Non-pigmented ciliary epithelial cell (primary cell): ENCODE measurements at places on chromosomes 1 and 21.

DNA sequence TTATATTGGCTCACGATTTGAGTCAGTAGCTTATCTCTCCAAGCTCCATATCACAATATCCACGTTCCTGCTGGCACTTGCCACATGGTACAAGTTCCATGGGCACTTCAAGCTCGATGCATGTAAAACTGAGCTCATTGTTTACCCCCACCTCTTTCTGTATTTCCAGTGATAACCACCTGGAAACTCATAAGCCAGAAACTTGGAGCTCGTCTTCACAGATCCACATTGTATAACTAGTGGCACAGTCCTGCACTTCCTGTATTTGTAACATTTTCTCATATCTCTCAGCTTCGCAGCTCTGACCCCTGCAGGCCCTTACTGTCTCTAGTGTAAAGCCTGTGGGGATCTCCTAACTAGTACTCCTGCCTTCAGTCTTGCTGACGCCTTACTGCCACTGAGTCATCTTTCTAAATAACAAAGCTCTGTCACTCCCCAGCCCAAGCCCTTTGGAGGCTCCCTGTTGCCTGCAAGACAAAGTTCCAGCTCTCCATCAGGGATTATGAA is 6.5 kb upstream of the C2CD4D start:
- peak; percentile 20 for DNase-seq

GRCh38 chr1:224860488-224861338 is 68.8 kb upstream of the DNAH14 start:
- DNase-seq = no peak

DNA sequence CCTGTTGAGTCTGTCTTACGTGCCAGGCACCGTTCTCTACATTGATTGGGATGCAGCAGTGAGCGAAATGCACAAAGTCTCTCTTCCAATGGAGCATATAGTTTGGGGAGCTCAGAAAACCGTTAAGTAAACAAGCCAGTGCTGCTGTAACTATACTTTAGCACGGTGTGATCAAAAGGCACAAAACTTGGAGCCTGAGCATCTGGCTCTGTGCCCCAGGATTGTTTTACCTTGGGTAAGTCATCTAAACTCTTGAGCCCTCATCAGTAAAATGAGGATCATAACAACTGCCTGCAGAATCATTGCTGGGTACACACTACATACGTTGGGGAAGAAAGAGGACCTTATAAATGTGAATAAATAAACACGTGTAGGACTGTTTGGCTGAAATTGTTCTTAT is 1.8 kb downstream of the HHIPL2 start:
- no peak for DNase-seq

- no peak for DNase-seq
Observed at GRCh38 chr1:54331843-54332463, 74.2 kb downstream of the SSBP3 start.

DNA sequence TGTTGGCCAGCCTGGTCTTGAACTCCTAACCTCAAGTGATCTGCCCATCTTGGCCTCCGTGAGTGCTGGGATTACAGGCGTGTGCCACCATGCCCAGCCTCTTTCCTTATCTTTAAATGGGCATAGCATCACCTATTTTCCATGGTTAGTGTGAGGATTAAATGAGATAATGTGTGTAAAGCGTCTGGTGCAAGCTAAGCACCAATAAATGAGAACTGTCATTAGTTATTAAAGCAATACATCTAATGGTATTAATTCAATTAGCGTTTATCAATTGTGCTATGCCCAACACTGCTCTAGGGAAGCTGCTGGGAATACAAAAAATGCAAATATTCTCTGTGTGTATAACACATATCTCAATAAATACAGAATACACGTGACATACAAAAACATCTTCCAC is 10.0 kb downstream of the EXOC8 start:
- no peak for DNase-seq

DNA sequence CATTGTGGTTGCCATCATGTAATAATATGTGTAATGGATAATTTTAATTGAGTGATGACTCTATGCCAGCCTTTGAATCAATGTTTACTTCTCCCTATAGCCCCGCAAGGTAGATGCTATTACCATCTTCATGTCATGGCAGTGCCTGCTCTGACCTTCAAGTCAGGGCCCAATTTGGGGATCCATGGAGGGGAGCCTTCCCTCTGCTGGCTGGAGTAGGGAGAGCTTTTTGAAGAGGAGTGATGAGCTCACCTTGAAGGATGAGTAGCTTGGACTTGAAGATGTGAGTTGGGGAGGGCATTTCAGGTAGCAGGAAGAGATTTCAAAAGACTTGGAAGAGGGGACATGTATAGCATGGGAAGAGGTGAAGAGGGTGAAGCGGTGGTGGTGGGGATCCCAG is 189.2 kb downstream of the FOXD2 start:
- DNase-seq = no peak

DNA sequence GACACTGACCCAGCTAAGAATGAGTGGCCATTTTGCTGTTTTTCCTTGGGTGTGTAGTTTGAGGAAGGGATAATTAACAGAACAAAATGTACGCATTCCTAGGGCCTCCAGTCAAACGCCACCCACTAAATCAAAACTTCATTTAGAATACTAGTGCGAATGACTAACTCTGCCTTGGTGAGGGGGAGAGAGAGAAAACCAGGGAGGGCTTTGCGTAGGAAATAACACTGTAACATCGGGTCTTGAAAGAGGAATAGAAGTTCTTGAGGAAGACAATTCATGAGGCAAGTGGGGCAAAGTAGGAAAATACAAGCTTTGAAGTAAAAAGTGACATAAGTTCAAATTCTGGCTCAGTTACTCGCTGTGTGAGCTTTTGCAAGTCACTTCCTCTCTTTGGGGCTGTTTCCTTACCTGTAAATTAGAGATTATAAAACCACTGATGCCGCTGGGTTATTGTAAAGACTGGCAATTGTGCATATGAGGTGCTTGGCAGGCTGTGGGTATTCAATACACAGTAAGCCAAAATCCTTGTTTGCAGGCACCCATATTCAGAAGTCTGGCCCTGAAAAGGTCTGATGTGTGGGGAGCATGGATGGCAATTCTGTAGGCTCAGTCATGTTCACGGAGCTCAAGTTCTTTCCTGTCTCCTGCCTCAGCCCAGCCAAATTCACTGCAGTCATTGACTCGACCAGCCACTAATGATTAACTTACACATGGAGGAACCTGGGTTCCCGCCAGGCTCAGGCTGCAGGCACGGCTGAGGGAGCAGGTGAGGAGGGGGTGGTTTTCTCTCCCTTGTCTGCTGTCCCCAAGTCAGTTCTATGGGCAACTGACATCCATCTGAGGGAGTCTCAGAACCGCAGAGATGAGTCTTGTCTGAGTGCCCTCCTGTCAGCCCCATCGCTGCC is 140.3 kb upstream of the CSF3R start:
- no peak for DNase-seq

DNA sequence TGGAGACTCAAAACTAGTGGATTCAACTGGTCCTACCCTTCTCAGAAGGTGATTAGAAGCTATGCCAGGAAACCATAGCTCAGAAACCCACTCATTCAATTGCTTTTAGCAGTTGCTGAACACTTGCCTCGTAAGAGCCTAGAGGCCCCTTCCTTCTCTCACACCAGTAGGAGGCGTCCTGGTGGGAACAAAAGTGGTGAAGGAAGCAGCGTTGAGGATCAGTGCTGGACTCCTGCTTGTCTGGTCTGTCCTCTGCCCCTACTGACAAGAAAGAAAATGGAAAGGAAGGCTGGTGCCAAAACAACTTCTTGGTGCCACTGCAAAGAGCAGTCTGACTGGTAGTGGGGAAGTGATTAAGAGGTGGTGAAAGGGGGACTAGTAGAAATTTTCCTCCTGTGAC is 269.7 kb downstream of the LMO4 start:
- DNase-seq = no peak

GRCh38 chr1:170789063-170789462 is 125.1 kb downstream of the PRRX1 start:
- DNase-seq = no peak

GRCh38 chr21:42321845-42322244 is 6.6 kb upstream of the TFF3 start:
- DNase-seq = no peak

- no peak for DNase-seq
Observed at GRCh38 chr1:155696524-155696923, 7.6 kb downstream of the DAP3 start.

GRCh38 chr1:116020668-116021272 is 44.5 kb downstream of the SLC22A15 start:
- DNase-seq = peak; percentile 18

GRCh38 chr1:184941735-184942134 is 32.6 kb downstream of the NIBAN1 start:
- DNase-seq = no peak

- peak; percentile 71 for DNase-seq
Observed at GRCh38 chr1:150528196-150528595, 12.6 kb downstream of the FALEC start.

GRCh38 chr1:59152511-59152910 is 144.4 kb upstream of the FGGY start:
- DNase-seq = no peak

DNA sequence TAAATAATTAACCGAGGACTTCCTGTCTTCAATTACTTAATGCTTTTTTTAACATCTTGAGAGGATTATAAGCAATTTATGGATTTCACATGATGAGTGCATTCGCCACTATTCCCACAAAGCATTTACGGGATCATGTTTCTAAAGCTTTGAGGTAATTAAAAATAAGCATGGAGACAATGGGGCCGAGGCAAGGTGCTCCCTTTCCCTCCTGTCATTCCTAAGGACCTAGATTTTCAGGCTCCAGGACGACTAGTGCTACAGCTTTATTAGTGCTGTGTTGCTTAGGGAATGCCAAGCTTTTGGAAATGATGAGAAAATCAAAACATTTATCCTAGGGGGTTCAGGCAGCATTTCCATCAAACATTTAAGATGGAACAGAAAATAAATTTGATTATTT is 209.2 kb downstream of the KCTD3 start:
- DNase-seq = no peak

DNA sequence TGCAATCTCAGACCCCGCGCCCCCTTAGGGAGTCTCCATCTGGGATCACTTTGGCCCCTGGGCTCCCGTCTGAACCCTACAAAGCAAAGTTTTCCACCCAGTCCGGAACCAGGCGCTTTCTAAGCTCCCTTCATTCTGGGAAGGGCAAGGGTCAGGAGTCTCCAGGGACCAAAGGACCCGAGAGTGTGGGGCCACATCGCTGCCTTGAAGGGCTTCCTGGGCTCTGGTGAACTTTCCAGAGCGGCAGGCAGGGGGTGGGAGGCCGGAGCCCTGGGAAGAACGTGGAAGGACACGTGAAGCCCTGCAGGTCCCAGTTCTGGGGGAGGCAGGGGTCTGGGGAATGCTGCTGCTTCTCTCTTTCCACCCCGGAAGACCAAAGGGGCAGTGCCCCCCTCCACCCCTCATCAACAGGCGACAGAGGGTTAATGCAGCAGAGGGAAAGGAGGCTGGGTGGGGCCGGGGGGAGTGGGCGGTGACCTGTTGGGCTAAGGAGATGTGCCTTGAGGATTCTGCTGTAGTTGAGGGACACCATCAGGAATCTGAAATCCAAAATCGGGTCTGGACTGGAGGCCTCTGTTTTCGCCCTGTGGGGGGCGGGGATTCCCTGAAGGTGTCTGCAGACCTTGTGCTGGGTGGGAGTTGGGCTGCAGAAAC is 734 bp downstream of the CDK18 start:
- no peak for DNase-seq

DNA sequence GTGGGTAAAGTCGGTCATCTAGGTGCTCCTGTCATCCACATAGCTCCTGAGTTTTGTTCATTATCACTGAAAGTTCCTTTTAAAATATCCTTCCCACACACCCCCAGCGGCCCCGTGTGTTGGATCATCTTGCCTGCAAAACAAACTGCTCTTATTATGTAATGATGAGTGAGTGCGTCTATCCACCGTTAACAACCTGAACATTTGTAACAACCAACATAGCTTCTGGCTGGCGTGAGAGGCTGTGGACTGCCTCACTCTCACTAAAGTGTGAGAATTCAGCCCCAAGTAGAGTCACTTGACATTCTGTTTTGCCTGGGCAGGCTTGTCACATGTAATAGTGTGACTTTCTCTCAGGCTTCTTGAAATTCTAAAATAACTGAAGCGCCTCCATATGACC is 14.5 kb upstream of the KCNA2 start:
- DNase-seq = no peak

- no peak for DNase-seq
Observed at GRCh38 chr21:28227881-28228635, 764.6 kb downstream of the LTN1 start.

DNA sequence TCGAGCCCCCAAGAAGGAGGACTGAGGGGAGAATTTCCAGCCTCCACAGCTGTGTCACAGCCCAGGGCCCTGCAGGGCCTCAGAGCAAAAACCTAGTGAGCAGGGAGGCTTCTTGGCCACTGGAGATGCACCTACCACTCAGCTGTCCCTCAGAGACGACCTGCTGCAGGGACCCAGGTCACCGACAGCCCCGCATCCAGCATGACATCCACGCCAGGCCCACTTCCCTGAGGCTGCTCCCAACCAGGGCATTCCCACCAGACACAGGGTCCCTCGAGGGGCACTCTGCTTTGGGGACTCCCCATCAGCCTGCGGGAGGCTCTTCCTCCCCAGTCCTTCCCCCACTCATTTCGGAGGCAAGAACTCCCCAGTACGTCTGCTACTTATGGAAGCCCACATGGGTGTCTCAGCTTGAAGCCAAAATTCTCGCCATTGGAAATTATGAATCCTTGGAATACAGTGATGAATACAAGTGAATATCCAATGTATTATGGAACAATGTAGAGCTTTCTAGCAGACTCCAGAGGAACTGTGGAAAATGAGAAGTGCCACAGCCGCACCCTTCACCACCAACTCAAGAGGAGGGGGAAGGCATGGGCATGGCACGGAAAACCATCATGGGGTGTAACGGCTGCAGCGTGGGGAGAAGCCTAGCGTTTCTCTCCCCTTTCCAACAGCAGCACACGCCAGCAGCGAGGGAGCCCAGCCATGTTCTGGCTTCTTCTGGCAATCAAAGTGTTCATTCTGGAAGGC is 6.9 kb downstream of the TFF3 start:
- no peak for DNase-seq

DNA sequence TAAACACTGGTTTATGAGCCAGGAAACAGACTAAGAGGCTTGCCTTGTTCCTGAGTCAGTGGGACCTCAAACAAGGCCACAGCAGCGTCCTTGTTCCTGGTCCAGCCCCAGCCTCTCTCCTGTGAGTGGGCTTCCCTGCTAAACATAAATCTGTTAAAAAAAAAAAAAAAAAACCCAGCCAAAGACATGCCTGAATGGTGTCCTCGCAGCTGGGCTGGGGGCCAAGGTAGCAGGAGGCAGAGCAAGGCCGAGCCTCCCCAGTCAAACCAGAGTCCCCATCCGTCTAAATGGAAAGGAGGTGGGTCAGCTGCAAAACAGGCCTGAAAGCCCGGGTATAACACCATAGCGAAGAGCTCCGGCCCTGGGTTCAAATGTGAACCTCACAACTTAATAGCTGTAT is 18.1 kb upstream of the IFFO2 start:
- DNase-seq = no peak

GRCh38 chr1:185406691-185407009 is 89.6 kb upstream of the IVNS1ABP start:
- DNase-seq = no peak

- DNase-seq = no peak
Observed at GRCh38 chr1:25430967-25431881, 527 bp downstream of the MACO1 start.

GRCh38 chr1:222555992-222556615 is 8.2 kb upstream of the HHIPL2 start:
- peak; percentile 18 for DNase-seq
